Hepatic stellate cell (primary cell): ENCODE measurements at places on chromosomes 16 and 17.

DNA sequence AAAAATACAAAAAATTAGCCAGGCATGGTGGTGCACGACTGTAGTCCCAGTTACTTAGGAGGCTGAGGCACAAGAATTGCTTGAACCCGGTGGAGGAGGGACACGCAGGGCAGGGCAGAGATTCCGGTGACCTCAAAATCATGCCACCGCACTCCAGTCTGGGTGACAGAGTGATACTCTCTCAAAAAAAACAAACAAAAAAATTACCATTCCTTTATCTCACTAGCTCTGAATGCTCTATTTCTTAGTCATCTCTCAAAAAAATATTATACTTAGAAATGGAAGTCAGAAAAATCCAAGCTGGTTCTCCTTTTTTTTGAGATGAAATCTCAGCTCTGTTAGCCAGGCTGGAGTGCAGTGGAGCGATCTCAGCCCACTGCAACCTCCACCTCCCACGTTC, 40.8 kb downstream of the SPOP start:
- DNase-seq = peak; percentile 54

- no peak for DNase-seq
These were observed 73.6 kb downstream of the METRNL start for GRCh38 chr17:83152745-83153611.

- no peak for DNase-seq
These were observed 130.8 kb upstream of the CES5A start for GRCh38 chr16:56005958-56006357.

GRCh38 chr16:30186444-30186781, 3.0 kb downstream of the CORO1A start:
- no peak for DNase-seq

- peak; percentile 12 for DNase-seq
These were observed 984 bp downstream of the CENPV start for GRCh38 chr17:16352303-16352666.

GRCh38 chr16:20409398-20410120, at the start of gene ACSM5:
Gene ACSM5 (plus strand): TSS chr16:20409534. CDS start chr16:20411485, 1,951 bp downstream.
- no peak for DNase-seq

DNA sequence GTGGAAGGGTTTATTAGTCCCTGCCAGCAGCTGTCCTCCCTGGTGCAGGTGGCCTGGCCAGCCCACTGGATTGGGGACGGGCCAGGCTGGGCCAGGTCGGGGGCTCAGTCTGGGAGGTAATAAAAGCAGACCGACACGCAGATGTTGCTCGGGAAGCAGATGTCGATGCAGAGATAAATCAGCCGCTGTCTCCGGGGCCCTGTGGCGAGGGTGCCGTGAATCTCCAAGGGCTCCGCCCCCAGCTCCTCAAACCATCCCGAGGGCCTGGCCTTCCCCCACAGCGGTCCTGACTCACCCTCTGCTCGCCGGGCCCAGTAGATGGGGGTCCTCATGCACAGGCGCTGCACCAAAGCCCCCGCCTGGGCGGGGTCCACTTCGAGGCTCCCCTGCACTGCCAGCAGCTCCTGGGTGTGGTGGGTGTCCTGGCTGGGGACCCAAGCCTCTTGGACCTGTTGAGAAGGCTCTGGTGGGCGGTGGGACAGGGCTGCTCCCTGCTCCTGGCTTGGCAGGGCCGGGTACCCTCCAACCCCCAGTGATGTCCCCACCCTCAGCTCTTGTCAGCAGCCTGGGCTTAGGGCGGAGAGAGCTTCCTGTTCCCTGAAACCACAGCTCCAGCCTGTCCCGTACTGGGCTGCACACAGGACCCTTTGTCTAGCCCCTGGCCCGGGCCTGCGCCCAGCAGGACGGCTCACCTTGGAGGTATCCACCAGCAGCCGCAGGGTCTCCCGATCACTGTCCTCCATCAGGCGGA, 1.2 kb downstream of the BRICD5 start:
- no peak for DNase-seq
